Activated T-cell treated with anti-CD3 and anti-CD28 coated beads for 4 hours (primary cell): ENCODE measurements at places on chromosomes 3 and 15.
A peak's percentile ranks its signal among the peaks of the same experiment; 100 is the strongest.

- no peak for DNase-seq
Observed at GRCh38 chr15:44216958-44217357, 21.9 kb upstream of the FRMD5 start.

DNA sequence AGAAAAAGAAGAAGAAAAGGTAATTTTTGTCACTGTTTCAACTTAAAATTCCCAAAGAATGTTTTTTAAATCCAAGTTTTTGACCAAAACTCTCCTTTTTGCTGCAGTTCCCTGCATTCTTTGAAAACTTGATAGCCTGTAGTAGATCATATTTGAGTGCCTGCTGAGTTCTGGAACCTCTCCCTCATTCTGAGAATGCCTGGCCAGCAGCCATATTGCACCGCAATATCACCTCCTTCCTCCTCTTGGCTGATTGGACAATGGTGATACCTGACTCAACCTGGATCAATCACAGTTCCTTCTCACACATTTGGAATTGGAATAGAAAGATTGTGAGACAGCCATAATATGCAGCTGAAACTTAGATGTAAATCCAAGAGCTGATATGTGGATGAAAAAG is 97.6 kb upstream of the GAP43 start:
- DNase-seq, result no peak

GRCh38 chr15:90449206-90449735 is 61.2 kb downstream of the IQGAP1 start:
- no peak for DNase-seq

DNA sequence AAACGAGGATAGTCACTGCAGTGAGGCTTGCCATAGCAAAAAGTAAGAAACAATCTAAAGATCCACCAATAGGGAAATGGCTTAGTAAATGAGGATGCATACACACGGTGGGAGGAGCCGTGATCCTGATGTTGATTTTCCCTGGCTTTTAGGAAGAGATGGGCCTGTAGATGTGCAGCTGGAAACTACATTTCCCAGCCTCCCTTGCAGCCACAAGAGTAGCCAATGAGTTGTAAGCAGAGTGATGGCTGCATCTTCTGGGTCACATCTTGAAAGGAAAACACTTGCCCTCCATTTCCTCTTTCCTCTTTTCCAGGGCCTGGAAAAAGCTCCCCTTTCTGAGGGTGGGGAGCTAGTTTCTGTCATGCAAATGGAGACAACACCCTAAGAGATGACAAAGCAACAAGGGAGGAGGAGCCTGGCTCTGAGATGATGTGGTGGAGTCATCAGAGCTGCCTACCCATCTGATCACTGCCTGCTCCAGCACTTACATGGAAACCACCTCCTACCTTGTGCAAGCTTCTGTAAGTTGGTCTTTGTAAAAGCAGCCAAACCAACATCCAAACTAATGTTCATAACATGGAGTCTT is 139.1 kb downstream of the TLE3 start:
- no peak for DNase-seq

DNA sequence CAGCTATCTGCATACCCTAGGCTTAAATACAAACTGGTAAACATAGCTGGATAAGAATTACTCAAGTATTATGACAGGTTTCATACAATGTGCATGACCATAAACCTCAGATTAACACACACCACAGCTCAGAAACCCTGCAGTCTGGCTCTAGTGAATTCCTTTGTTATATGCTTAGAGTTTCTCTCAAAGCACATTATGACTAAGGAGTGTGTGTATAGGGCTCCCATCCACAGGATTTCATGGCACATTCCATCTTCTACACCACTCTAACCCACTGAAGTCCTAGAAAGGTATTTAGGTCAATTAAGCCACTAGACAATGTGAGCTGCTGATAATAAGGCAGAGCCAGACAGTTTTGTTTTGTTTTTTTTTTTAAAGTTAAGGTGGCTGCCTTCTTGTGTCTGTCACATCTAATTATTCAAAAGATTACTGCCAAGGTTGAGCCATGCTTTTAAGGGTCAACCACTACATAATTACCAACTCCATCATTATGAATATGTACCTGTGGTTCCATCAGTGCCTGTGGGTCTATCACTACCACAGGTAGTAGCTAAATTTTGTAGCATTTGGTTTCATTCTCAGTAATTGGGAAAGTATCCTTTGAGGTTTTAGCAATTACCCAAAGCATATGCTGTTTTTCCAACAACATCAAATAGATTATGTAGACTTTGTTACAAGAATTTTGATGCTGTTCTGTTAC is 107.0 kb downstream of the ALCAM start:
- DNase-seq, result no peak

DNA sequence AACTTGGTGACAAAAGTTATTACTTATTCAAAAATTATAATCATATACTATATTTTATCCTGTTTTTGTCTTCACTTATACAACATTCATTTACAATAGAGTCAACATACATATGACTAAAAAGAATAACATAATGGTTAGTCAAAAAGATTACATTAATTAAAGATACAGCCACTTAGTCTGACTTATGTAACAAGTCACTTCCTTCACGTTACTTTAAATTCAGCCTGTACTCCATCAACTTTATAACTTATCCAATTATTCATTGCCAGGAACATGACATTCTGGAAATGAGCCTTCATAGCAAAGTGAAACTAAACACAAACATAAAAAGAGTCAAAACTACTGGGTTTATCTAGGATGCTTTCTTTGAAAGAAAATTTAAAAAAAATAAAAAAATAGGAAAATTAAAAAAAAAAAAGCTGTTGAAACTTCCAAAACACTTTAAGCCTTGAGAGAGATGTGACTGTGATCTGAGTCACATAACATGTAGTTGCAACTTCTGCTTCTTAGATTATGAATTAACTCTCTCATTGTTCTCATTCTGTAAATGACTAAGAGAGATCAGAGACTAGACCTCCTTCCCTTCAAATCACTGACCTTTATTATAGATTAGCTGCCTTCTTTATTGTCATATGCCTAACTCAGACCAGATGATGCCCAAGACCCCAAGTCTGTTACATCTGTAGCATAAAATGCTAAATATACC is 107.8 kb downstream of the MYRIP start:
- DNase-seq, result no peak

- DNase-seq, result no peak
Observed at GRCh38 chr15:25905140-25905539, 42.0 kb upstream of the ATP10A start.

- no peak for DNase-seq
Observed at GRCh38 chr15:73374604-73375003, 5.8 kb upstream of the HCN4 start.

GRCh38 chr3:38992117-38992760 is 59.5 kb downstream of the SCN11A start:
- DNase-seq, result no peak

DNA sequence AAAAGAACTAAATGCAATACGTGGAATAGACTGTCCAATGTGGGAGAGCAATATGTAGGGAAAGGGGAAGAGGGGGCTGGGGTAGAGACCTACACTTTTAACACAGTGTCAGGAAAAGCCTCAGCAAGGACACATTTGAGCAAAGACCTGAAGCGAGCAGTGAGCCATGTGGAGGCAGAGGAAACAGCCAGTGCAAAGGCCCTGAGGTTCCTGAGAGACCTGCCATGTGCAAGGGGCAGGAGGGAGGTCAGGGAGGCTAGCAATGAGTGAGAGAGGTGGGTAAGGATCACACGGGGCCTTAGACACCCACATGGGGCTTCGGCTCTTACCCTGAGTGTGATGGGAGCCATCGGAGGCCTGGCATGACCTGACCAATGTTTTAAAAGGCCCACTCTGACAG is 181.0 kb downstream of the RAB11A start:
- DNase-seq, result no peak

- DNase-seq, result no peak
Observed at GRCh38 chr15:73387507-73388255, 18.9 kb upstream of the HCN4 start.

DNA sequence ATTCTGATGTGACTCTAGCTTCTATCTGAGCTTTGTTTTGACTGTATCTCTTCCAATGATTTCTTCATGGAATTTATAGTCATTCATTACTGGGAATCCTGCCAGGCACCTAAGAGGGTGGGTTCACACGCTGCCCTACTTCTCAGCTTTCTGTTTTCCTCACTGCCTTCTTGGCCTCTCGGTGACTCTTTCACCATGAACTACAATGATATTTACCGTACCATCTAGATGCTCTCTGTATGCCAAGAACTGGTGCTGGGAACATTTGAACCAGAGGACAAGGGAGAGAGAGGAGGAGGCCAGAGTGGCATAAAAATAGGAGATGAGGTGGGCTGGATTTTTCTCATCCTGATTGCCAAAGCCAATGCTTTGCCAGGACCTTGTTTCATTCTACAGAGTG is 280.0 kb upstream of the P2RY1 start:
- DNase-seq, result no peak

DNA sequence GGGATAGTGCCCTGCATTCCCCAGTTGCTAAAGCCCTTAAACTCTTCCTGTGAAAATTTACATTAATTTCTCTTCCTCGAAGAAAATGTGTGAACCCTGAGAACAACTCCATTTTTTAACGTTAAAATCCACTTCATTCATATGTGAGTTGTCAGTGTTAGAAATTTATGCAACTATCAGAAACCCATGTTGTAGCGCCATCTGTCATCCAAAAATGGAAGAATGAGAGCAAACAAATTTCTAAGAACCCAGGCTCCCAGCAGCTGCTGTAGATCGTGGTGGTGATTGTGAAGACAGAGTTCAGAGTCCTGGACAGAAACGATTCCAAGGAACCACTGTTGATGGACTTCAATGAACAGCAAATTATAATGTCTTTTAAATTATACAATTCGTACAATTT is 179.7 kb upstream of the NDN start:
- no peak for DNase-seq

DNA sequence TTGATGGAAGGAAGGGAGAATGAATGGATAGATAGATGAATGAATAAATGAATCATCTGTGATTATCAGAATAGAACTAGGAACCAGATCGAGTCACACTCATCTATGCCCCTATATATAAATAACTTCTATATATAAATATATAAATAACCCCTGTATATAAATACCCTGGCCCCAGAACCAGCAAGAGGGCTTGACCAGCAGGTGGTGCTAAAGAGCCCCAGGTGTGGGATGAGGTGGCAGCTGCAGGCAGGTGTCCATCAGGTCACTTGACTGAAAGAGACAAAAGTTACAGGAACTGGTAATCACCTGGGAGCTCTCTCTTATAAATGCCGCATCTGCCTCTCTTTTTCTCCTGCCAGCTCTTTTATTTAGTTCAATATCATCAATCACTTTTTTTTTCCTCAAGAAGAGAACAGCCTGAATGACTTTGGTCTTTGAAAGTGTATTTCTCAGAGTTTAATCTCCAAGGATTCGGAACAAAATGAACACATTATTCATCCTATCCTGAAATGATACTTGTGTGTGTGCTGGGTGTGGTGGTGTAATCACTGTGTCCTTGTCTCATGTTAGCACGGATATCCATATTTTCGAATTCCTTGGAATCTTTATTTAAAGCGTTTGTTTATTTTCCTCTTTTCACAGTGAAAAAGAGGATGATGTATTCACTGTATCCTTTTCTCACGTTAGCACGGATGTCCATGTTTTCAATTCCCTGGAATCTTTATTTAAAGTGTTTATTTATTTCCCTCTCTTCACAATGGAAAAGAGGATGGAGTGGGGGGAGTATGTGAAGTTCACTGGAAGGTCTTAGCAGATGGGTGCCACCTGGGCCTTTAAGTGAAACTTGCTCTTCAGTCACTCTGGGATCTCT is 35.4 kb upstream of the ATG7 start:
- peak; percentile 81 for DNase-seq

DNA sequence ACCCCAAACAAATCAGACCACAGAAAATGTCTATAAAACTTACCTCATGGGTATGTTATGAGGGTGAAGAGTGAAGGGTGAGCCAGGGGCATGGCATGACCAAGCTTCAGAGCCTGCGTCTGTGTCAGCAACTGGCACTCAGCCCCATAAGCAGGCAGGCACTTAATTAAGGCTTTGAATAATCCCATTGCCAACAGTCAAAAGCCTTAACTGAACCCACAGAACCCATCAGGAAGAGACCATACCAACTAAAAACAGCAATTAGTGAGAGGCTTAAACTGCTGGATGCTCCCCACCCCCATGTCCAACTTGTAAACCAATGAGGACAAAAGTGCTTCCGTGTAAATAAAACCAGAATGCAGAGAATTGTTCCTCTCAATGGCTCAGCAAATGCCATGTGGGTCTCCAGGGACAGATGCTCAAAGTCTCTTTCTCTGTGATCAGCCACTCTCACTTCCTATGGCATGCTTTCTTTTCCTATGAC is 126.0 kb downstream of the MYLK start:
- DNase-seq, result no peak

DNA sequence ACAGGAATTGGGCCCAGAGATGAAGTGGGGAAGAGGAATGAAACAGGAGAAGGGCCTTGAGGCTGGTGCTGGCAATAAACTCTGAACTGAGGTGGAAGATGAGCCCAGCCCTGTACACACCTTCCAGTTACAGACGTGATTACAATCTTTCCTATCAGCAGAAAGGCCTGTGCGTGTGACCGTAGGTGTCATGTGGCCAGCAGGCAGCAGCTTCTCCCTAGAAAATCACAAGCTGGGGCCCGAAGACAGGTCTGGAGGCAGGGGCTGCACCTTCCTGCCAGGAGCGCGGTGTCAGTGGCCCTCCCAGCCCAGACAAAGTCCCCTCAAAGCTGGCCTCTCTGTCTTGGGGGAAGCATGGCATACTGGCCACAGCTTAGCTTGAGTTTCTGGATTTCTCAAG is 16.7 kb upstream of the PIGZ start:
- no peak for DNase-seq

DNA sequence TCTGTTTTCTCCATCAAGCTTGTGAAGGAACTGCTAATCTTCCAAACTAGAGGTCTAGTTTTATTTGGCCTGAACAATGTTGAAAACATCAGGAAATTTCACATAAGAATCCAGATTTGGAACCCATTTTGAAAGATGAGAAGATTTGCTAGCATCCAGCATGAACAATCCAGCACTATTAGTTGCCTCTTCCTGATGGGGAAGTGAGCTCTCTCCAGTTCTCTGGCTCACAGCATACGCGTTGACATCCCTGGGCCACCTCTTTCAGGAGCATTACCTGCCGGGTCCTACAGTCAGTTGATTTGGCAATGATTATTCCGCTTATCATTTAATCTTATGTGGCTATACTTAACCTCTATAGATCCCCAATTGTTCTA is 10.9 kb downstream of the GPR87 start:
- DNase-seq, result no peak

DNA sequence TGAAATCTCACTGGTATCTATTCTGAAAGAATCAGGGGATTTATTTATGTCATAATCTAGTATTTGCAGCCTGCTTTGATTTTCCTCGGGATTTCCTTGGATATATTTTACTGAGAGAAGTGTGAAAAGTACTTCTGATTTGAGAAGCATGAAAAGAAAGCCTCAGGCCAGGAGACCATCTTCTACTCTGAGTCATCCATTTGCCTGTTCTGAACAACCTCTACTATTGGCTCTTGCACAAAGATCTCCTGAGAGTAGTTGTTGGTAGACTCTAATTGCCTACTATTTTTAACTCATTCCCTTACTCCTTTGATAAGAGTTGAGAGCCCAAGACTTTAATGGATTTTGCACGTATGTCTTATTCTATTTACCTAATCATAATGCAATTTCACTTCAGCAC is 318.9 kb downstream of the BCHE start:
- no peak for DNase-seq
